Stimulated activated CD4-positive, alpha-beta T cell treated with anti-CD3 and anti-CD28 coated beads, Interleukin-1b, Interleukin-23, amount 100 ng/mL, for 1 hour (primary cell): ENCODE measurements at places on chromosomes 16 and 17.

DNA sequence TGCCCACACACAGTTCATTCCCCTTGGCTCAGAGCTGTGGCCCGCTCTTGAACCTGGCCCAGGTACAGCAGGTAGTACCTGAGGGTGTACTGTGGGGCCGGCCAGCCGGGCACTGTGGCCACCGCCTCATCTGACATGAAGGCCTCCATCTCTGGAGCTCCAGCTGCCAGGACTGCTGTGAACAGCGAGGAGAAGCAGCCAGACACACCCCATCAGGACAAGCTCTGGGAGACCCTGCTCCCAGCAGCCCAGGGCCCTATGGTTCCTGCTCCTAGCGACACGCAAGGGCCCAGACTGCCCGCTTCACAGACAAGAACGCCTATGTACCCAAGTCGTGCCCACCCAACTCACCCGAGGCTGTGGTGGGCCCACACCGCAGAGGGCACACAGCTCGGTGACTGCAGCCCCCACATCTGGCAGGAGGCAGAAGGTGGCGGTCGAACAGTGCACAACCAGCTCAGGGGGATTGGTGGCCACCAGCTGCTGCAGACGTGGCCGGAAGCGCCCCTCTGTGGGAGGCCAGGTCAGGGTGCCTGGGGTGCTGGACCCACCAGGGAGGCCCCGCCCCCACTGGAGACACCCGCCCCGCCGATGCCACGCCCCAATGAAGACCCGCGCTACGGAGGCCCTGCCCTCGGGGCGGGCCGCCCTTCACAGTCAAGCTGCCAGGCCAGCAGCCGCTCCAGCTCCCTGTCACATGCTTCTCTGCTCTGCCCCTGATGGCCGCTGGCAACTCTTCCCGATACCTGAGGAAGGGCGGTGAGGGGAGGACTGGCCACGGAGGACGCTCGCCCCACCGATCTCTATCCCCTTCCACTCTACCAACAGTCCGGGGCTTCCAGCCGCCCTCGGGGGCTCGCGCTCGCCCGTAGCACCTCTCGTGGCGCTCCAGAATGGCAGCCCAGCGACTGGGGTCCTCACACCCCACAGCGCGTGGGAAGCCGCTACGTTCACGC lies 1.1 kb upstream of the STUB1 start:
- DNase-seq, result no peak

DNA sequence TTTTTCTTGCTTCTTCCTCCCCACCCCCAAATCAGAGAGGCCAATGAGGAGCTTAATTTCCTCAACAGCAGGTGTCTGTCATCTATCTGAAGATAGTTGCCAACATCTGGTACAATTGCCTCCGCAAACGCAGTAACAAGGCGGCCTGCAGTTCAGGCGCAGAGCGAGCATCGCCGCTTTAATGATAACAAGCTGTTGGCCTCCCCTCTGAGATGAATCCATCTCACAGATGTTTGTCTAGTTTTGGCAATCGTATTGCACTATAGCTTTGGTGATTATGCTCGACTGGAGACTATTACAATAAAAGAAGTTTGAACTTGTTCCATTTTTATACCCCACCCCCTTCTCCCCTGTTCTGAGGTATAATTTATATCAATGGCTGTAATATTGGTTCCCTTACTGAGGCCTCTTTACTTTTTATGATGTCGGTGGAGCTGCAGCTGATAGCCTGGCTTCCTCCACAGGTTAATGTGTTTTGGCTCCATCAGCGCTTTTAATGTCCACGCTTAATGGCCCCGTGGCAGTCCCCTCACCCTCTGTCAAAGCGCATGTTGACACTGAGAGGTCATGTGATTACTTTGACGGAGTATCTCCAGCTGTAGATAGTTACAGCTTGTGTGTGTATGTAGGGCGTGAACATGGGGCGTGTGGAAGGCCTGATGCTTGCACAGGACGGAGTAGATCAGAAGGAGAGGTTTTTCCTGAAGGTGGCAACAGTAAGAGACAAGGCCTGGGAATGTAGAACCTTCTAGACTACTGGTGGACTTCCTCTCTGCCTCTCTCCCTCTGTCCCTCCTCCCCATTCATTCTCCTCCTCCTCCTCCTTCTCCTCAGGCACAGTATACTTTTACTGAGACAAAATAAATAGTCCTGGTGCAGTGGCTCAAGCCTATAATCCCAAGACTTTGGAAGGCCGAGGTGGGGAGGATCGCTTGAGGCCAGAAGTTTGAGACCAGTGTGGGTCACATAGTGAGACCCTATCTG lies 164.7 kb downstream of the MSI2 start:
- no peak for DNase-seq

DNA sequence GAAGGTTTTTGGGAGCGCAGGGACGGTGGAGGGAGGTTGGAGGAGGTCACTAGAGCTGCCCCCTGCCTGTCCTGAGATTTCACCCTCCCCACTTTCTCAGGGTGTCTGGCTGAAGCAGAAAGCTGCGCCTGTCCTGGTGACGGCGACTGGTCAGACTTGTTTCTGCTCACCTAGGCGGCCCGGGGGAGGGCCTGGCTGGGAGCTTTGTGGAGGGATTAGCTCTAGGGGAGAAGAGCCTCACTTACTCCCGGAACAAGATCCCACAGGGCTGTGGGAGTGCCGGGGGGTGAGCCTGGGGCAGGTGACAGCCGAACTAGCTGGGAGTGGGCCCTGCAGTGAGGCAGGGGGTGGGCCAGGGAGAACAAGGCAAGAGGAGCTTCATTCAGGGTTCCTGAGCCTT lies 11.5 kb downstream of the NHERF1 start:
- no peak for DNase-seq

DNA sequence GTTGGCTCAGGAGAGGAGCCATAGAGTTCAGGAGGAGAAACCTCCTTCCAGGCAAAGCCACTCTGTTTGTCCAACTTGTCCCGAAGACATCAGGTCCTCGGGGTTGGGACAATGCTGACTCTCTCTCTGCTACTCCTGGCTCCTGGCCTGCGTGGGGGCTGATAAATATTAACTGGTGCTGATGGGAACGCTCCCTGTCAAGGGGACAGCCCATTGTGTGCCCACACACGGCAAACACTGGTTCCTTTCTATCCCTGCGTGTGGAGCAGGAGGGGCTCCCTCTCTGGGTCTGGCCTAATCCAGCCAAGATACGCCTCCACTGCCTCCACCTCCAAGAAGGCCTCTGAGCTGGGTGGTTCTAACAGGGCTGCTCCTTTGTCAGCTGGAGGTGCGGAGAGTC lies 4.4 kb downstream of the KIF19 start:
- DNase-seq, result no peak

DNA sequence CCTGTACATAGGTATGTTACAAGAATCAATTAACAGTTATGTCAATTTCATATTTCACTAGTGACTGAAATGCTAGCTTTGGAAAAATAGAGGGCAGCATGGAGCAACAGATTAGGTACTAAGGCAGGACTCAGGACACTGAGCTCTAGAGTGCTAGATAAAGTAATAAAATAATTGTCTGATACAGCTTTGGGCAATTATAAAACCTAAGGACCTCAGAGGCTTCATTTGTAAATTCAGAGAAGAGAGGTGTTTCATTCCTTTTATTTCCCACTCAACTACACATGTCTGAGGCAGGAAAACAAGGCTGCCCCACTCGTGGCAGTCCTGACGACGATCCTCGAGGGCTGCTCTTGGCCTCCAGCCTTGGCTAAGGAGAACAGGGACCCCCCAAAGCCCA lies 81.5 kb downstream of the CA4 start:
- DNase-seq, result no peak

DNA sequence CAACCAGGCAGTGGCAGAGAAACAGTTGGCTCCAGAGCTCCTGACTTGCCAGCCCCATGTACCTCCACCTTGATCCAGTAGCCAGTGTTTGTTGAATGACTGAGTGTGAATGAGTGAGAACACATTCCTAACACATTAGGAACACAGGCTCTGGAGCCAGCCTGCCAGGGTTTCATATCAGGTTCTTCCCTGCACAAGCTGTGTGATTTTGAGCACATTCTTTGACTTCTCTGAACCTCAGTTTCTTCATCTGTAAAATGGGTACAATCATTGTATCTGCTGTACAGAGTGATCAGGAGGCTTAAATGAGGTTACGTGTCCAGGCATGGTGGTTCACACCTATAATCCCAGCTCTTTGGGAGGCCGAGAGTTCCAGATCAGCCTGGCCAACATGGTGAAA lies 13.3 kb upstream of the RMI2 start:
- DNase-seq, result no peak

DNA sequence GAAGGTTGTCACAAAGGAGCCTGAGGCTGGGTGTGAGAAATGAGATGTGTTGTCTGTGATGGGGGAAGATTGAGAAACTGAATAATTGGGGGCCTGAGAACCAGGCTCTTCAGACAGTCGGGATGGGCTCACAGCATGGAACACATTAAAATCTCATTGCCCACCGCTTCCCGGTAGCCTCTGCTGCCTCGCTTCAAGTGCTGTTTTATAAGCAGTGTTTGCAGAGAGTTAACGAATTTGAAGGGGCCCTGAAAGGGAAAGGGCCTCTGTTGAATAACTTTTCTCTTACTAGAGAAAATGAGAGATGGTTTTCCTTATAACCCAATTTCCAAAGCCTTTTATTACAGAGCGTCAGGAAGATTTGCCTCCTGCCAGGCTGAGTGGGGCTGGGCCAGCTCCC lies 258.8 kb upstream of the ASIC2 start:
- DNase-seq, result no peak

GRCh38 chr16:88973007-88973410 lies 4.0 kb downstream of the CBFA2T3 start:
- no peak for DNase-seq

GRCh38 chr16:25978218-25978617 lies 286.5 kb downstream of the HS3ST4 start:
- no peak for DNase-seq

DNA sequence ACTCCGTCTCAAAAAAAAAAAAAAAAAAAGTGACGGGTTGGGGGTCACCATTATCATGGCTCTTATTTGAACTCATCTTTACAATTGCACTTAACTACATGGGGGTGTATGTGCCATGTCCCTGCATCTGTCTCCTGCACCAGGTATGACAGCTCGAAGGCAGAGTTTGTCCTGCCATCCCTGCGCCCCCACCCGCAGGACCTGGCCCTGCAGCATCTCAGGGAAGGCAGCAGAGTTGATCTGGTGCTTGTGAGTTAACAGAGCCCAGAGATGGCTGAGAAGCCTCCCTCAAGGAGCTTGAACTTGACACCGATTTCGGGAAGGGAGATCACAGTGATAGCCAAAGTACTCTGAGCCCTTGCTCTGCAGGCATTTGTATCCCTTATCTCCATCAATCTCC lies 44.8 kb downstream of the C16orf82 start:
- DNase-seq, result no peak

- DNase-seq, result no peak
Observed at GRCh38 chr17:12726131-12726530, 60.4 kb downstream of the MYOCD start.

DNA sequence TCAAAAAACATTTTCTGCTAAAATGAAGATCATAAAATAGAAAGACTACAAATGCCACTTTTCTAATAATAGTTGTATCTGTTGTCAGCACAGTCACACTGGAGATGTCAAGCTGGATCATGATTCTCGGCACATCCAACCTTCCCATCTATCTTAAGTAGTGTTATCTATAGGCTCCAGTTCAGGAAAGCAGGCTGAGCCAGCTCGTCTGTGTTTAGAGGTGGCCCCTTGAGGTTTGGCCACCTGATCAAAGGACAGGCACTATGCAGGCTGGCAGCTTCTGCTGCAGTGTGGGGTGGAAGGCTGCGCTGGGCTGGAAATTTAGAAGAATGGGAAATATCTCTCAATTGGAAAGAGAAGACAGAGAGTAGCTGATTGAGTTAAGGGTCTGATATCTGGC lies 32.4 kb downstream of the SMYD4 start:
- no peak for DNase-seq

DNA sequence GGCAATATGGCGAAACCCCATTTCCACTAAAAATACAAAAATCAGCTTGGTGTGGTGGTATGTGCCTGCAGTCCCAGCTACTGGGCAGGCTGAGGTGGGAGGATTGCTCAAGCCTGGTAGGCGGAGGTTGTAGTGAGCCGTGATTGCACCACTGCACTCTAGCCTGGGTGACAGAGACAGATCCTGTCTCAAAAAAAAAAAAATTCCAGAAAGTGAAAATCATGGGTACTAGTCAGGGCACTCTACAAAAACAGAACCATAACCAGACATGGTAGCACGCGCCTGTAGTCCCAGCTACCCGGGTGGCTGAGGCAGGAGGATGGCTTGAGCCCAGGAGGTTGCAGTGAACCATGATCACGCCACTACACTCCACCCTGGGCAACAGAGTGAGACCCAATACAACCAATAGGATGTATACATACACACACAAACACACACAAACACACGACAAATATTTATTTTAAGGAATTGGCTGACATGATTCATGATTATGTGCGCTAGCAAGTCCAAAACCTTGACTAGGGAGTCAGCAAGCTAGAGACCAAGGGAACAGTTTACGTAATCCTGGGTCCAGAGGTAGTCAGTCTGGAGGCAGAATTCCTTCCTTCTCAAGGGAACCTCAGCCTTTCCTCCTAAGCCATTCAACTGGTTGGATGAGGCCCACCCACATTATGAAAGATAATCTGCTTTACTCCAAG lies 11.6 kb upstream of the GP1BA start:
- no peak for DNase-seq

- DNase-seq, result no peak
Observed at GRCh38 chr16:59988591-59988990, 1254.5 kb upstream of the GOT2 start.
